CD4-positive, alpha-beta T cell treated with Interleukin-2 at 100 ng/mL for 4 hours (primary cell): ENCODE measurements at places on chromosomes 1 and 21.

- DNase-seq: no peak
Observed at GRCh38 chr1:20150969-20151368, 11.8 kb downstream of the PLA2G2F start.

DNA sequence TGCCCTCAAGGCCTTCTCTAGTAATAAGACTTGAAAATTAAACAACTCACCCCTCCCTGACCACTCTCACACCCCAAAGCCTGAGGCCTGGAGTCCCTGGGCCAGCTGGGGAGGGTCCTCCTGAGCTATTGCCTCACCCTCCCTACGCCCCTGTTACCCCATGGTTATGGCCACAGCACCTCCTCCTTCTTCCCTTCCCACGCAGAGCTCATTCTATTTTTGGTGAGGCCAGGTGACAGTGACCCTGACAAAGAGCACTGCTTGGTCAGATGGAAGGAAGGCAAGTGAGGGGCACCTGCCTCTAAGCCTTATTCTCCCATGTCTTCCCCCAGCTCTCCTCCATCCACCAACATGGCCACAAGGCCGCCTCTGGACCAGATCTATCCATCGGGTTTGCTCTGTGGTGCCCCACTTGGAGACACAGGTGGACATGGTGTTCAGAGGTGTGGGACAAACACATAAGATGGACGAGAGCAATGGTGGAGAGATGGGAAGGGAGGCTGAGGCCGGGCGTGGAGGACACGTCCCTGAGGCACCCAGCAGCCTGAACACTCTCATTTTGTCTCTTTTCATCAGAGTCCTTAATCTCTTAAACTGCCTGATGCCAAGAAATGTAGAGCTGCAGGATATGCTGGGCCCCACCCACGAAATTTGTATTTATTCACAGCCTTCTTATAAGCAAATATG is 42.6 kb downstream of the FCRL5 start:
- DNase-seq: no peak

DNA sequence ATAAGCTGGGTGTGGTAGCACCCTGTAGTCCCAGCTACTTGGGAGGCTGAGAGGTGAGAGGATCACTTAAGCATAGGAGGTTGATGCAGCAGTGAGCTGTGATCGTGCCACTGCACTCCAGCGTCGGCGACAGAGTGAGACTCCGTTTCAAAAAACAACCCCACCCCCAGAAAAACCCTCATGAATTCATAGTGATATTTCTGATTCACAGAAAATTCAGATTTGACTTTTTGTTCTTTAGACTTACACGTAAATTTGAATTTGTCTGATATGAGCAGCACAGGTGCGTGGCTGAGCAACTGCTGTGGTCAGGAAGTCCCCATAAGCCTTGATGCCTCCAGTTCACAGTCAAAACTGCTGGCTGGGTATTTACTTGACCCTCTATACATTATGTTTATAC is 10.0 kb upstream of the MORC3 start:
- DNase-seq: peak; percentile 44

DNA sequence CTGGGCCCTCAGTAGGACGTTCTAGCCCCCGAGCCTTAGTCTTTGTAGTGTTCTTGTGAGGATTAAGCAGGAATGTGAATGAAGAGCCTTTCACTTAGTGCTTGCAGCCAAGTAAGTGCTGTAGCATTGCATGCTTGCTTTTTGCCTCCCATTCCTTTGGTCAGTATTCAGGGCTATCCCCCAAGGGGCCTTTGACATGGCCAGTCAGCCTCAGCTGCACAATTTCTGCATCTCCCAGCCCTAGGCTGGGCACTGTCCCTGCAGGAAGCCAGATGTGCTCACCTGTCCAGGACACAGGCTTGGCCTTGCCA is 30.5 kb downstream of the SOX13 start:
- no peak for DNase-seq

GRCh38 chr1:119133987-119134386 is 6.5 kb downstream of the WARS2 start:
- DNase-seq: no peak

- no peak for DNase-seq
Observed at GRCh38 chr1:225700889-225701465, 48.1 kb upstream of the ENAH start.

DNA sequence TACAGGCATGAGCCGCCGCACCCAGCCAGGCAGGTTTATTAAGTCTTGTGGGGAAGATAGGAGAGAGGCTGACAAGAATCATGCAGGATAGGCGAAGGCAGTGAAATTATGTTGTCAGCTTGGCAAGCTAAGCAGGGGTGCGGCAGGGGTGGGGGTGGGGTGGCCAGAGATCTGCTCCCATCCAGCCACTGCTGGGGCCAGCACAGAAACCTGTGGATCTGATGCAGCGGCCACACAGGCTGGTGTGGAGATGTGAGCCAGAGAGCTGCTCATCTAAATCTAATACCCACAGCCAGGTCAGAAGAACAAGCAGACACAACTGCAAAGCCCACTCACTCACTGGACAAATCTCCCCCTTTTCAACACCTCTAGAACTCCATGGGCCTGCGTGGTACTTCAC is 68.7 kb downstream of the KCTD3 start:
- no peak for DNase-seq

- peak; percentile 30 for DNase-seq
Observed at GRCh38 chr1:40627987-40628902, 37.2 kb downstream of the RIMS3 start.

DNA sequence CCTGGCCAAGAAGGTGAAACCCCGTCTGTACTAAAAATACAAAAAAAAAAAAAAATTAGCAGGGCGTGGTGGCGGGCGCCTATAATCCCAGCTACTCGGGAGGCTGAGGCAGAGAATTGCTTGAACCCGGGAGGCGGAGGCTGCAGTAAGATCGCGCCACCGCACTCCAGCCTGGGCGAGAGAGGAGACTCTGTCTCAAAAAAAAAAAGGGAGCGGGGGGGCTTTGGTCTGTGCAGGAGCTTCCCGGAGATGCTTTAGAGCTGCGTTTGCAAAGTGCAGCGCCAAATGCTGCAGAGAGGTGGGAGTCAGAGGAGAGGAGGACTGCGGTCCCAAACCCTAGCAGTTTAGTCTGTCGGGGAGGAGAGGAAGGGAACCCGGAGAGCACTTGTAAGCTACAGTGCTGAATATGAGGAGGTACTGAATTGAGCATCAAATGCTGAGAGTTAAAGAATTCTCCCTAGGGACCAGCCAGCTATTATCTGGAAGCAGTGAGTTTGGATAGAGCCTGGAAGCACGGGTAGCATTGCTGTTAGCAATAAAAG is 569 bp downstream of the FALEC start:
- peak; percentile 2 for DNase-seq

DNA sequence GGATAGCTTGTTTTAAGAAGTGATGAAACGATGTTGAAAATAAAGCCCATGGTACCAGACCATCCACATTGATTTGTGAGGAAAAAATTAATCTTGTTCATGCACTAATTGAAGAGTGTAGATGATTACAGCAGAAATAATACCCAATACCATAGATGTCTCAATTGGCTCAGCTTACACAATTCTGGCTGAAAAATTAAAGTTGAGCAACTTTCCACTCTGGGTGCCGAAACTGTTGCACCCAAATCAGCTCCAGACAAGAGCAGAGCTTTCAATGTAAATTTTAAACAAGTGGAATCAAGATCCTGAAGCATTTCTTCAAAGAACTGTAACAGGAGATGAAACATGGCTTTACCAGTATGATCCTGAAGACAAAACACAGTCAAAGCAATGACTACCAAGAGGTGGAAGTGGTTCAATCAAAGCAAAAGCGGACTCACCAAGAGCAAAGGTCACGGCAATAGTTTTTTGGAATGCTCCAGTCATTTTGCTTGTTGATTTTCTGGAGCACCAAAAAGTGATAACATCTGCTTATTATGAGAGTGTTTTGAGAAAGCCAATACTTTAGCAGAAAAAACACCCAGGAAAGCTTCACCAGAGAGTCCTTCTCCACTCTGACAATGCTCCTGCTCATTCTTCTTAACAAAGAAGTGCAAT is 16.1 kb upstream of the KCNA3 start:
- no peak for DNase-seq

DNA sequence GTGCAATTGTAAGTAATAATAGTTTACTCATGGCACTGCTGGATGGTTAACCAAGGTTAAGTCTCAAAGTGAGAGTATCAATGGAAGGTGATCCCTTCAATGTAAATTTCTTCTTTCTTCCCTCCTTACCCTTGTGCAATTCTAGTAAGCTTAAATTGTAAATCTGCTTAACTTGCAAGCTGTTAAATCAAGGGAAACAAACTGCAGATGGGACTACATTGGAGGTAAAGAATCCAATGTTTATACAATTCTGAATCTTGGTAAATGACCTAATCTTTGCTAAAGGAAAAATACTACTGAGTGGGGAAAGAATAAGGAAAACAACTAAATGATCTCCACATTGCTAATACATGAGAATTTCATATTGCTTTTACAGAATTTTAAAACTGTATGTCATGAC is 6.7 kb upstream of the CD55 start:
- DNase-seq: no peak

GRCh38 chr1:192936313-192937018 is 122.7 kb downstream of the UCHL5 start:
- peak; percentile 12 for DNase-seq

- no peak for DNase-seq
Observed at GRCh38 chr1:27099587-27100334, 55.2 kb downstream of the SLC9A1 start.

DNA sequence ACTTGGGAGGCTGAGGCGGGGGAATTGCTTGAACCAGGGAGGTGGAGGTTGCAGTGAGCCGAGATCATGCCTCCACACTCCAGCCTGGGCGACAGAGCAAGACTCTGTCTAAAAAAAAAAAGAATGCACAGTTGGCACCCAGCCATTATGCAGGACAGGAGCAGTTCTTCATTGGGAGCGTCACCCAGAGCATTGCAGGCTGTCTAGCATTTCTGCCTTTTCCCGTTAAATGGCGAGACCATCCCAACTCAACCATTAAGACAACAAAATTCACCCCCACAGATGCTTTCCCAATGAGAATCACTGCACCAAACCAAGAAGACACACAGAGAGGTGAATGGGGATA is 105.8 kb downstream of the EDEM3 start:
- no peak for DNase-seq

GRCh38 chr1:230382001-230382491 is 44.1 kb downstream of the PGBD5 start:
- no peak for DNase-seq

- DNase-seq: peak; percentile 79
Observed at GRCh38 chr1:38559446-38560165, 300.0 kb downstream of the RRAGC start.

- no peak for DNase-seq
Observed at GRCh38 chr1:92657701-92658100, 127.2 kb downstream of the EVI5 start.

DNA sequence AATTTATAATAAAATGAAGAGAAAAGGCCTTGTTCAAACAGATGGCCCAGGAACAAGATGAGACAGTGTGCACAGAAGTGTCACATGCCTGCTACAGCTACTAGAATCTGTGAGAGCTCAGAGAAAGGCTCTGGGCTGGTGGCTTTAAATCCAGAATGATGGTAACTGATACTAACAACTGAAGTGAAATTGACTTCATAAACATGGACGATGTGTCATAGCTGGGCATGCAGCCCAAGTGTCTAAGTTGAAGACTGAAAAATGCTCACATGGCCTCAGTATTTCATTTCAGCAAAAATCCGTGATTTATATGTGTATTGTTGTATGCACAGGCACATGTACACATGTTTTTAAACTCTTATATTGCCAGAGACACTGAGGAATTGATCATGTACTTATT is 208.3 kb upstream of the RUNX1 start:
- no peak for DNase-seq

GRCh38 chr1:230565141-230565540 is 77.1 kb upstream of the COG2 start:
- DNase-seq: no peak

- DNase-seq: no peak
Observed at GRCh38 chr1:194353121-194353520, 1166.7 kb upstream of the B3GALT2 start.

DNA sequence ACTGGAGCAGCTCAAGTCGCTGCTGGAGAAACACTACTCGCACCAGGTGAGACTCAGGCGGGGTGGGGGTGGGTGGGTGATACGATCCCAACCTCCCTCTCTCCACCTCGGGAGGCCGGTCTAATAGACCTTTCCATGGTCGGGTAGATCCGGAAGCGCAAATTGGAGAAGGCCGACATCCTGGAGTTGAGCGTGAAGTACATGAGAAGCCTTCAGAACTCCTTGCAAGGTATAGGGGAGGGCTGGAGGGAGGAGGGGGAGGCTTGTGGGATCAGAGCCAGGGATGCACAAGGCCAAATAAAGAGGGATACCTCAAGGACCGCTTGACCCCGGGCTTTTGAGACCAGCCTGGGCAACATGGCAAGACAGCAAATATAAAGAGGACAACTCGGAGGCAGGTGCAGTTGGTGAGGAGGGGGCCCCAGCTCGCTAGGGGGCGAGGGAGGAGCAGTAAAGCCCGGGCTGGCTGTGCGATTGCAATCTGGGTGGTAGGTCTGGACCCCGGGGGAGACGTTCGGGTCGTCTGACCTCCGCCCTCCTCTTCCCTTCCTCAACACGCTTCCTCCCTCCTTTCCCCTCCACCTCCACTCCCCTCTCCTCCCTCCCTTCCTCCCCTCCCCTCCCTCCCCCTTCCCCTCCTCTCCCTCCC is 546 bp downstream of the HES3 start:
- no peak for DNase-seq

- no peak for DNase-seq
Observed at GRCh38 chr1:159554696-159555095, 18.9 kb upstream of the OR10J5 start.
